ENCODE measurements at places on chromosomes 3 and 15.

DNA sequence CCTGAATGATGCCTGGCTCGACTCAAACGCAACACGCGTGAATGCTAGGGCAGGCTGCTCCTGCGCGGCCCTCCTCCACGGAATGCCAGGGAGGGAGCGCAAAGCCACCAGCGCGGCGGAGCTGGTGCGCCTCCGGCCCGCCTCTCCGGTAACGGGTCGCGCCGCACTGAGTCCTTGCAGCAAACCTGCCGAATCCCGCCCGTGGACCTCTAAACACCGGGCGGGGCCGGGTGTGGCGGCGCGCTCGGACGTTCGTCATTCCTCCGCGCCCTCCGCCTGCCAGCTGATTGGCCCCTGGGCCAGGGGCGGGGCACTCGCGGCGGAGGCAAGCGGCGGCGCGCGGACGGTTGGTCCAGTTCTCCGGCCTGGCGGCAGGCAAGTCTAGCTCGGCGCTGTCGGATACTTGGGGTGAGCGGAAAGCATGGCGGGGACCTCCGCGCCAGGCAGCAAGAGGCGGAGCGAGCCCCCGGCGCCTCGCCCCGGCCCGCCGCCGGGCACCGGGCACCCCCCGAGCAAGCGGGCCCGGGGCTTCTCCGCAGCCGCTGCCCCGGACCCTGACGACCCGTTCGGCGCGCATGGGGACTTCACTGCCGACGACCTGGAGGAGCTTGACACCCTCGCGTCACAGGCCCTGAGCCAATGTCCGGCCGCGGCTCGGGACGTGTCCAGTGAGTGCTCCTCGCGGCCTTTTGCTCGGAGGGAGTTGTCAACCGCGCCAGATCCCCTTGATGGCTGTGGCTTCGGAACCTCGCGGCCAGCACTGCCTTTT lies at the start of gene ATRIP:
ATRIP (plus strand) TSS at position 313 of the 769 bp plus-strand sequence; CDS start at position 422, 109 bp downstream.
- peak; percentile 69 for DNase-seq

DNA sequence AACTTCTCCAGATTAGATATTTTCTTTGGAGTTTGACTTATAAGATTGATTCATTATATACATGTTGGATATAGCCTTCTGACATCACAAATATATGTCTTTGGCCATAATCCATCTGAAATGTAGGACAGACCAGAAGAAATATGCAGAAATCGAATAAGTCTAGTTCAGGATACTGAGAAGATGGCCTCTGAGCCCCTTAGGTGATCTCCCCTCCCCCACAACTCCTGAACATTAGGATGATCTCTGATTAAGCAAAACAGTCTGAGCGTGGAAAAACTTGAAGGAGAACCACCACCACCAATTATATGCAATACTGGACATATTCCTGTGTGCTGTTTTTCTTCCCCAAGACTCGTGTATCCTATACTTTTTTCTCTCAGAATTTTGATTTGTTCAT lies 3.2 kb downstream of the SETD5 start:
- no peak for DNase-seq

GRCh38 chr15:71784719-71785118 lies 25.6 kb upstream of the NR2E3 start:
- DNase-seq = no peak

DNA sequence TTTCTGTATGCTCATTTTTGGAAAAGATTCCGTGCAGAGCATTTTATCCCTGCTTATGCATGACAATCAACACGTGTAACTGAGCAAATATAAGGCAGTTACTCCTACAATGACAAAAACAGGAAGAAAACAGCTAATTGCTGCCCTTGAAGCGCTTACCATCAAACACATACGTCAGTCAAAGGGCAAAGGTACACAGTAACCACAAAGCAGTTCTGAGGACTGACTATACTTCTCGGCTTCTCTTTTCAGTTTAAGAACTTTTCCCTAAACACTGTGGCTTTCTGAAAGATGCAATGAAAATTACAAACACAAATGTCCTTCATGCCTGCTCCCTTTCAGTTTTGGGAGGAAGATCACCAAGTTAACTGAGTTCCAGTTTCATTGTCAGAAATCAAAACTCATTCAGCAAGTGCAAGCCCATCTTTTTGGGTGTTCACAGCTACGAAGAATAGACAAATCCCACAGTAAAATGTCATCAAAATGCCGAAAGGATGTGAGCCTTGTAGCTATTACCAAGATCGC lies 602.8 kb downstream of the FOXP1 start:
- DNase-seq = no peak

DNA sequence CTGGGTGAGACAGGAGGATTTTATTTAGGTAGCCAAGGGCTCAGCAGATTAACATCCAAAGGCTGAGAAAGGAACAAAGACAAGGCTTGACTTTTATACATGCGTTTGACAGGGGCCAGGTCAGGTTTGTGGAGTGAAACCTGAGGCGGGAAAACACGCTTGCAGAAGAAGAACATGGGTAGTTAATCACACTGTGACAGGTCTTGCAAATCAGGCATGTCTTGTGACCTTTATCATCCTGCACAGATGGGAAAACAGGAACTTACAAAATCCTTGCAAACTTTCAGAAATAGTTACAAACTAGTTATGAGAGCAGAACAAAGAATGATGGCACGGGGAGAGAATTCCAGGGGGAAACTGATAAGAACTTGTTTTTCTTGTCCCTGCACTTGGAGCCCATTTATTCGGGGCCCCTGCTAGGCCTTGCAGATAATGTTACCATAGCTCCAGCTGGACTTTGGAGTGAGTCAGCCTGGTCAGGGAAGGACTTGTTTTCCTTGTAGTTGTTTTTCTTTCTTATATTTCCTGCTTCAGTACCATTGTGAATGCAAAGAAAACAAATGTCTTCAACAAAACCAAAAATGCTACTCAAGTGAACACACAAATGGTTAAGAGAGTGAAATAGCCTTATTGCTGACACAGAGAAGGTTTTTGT lies 965.9 kb upstream of the ROBO1 start:
- no peak for DNase-seq

DNA sequence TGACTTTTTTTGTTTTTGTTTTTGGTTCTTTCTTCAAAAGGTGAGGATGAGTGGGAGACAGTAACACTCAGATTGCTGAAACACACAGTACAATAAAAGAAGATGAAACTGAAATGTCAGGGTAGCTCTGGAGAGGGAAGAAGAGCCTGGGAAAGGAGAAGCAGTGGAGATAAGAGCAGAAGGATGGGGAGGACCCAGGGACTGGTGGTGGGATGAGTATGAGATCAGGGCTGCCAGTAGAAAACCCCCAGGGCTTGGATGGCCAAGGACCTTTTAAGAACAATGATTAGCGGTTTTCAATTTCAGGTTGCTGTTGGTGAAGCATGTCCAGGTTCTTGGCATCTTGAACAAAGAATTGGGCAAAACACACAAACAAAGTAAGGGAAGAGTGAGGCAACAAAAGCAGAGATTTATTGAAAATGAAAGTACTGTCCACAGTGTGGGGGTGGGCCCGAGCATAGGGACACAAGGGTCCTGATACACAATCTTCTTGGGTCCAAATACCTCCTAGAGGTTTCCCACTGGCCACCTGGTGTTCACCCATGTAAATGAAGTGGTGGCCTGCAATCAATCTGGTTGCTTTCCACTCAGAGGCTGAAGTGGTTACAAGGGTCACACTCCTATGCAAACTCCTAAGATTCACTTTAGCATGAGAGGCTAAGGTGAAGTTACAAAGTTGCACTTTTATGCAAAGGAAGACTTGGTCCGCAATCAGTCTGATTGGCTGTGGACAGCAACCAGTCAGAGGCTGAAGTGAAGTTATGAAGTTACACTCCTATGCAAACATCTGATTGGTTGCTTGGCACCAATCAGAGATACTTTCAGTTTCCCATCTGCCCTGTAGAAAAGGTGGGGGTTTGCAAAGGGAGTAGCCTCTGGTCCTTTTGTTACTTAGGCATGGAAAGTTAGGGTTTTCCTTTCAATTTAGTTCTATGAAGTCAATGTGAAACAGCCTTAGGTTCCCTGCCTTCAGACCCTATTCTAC lies 26.1 kb upstream of the MFSD1 start:
- no peak for DNase-seq

- no peak for DNase-seq
Observed at GRCh38 chr15:91752081-91752785, 101.3 kb upstream of the SLCO3A1 start.

DNA sequence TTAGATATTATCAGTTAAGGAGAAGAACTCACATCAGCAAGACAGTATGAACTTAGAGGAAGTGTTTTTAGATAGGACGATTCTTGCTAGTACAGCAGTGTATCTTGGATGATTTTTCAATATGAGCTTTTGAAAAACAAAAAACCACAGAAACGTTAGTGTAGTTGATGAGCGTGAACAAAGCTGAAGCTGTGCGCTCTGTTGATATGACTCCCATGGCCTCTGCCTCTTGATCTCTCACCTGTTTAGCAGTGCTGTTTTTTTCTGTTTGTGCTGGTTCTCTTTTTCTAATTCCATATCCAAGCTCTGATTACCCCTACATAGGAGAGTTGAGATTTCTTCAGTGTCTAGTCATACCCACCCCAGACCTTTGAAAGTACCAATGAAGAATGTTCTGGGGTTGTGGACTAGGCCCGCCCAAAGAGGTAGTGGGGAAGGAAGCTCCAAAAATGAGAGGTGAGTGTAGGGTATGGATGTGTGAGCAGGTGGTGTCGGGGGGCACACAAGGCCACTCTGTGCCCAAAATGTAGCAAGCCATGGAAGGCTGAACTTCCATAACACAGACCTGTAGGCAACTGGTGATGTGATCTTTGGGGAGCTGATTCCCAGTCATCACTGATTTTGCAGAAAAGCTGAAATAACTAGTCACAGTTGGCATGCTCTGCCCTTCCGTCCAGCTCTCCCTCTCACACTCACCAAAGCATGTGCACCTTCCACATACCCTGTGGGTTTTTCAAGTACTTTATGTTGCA lies 20.0 kb upstream of the CMTM7 start:
- no peak for DNase-seq

DNA sequence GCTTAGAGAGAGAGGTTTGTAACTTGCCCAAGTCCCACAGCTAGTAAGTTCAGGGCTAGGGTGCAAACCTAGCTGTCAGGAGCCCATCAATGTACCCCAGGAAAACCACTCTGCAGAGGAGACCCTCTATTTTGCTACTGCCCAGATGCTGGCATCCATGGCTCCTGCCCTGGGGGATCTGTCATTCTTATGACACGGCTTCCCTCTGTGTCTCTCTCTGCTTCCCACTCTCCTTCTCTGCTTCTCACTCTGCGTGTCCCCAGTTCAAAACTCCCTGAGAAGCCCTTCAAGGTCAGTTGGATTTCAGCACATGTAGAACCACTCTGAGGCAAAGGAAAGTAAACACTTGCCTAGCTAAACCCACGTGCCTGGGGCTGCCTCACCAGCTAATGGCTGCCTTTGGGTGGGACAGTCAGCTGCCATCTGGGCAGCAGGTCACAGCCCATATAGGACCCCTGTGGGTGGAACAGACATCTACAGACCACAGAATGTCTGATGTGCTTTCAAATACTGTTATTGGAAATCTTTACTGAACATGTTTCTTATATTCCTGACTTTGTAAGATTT lies 29.4 kb upstream of the SLCO2A1 start:
- DNase-seq = no peak

GRCh38 chr15:71411538-71412482 lies 296.5 kb downstream of the THSD4 start:
- no peak for DNase-seq

- DNase-seq = no peak
Observed at GRCh38 chr3:186299327-186299726, 62.7 kb downstream of the DGKG start.

GRCh38 chr15:61200626-61201025 lies 28.5 kb downstream of the RORA start:
- DNase-seq = no peak

DNA sequence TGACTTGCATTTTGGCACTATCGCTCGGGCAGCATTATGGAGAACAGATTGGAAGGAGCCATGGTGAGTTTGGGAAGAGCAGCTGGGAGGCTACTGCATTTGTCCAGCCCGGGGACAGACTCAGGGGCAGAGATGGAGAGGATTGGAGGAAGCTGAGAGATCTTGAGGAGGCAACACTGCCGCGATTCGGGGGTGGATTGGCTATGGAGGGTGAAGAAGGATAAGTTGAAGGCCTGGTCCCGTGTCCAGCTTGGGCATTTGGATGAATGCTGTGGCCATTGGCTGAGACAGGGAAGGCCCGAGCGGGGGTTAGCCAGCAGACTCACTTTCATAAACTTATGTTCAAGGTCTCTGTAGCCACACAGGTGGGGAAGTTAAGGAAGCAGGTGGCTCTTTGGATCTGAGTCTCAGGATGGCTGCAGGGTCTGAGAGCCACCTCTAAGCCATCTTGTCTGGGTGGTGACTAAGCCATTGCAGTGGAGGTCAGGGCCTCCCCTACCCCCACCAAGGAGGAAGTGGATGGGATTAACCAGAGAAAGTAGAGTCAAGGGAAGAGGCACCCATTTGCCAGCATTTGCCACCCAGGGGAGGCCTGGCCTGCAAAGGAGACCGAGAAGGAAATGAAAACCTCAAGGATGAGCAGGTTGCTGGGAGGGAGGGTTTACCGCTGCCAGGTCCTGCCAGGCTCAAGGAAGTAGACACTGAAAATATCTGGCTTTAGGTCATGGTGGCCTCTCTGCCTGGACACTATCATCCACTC lies 144.0 kb upstream of the TLE3 start:
- DNase-seq = no peak

DNA sequence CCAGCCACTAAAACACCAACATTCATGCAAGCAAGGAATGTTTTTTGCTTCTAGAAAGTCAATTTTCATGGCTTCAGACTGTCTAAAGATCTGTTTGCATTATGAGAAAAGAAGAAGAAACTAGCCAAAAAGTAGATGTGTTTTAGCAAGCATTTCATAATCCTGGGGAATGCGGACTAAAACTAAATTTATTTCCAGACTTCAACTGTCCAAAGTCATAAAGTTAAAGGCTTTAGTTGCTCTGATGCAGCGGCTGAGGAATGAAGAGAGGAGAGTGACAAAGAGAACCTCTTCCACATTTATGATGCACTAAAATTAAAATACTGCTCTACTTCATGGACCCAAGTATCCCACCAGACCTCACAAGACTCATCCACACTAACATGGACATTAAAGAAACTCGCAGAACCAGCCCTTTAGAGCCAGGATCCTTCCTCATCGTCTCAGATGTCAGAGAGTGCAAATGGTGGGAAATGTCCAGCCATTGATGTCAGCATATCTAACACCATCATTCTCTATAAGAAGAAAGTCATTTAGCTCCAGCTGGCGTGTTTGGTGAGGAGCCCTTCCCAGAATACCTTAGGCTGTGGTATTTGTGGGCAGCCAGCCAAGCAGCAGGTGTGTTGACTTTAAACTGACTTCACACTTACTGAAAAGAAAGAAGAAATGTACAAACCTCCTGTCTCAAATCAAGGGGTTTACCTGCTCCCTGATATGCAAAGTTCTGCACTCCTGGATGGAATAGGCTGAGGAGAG lies 17.4 kb downstream of the FYCO1 start:
- no peak for DNase-seq

DNA sequence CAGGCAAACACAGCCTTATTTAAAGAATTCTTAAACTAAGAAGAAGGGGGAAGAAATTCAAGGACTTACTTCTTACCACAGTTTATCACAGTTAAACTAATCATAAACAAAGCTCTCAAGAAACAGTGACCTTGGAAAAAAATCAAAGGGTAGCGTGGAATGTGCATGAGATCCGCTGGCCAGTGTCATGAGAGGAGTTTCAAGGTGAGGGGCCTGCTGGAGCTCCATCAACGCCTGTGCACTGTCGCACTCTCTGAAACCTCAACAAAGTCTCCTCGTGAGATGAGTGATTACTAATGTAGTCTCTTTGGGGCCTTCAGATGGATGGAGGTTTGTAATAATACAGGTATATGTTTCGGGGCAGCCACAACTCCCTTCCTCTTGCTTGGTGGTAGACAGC lies 28.4 kb upstream of the PRICKLE2 start:
- DNase-seq = no peak
